HL-60 (cell line): ENCODE measurements at places on chromosomes 11 and 22.

DNA sequence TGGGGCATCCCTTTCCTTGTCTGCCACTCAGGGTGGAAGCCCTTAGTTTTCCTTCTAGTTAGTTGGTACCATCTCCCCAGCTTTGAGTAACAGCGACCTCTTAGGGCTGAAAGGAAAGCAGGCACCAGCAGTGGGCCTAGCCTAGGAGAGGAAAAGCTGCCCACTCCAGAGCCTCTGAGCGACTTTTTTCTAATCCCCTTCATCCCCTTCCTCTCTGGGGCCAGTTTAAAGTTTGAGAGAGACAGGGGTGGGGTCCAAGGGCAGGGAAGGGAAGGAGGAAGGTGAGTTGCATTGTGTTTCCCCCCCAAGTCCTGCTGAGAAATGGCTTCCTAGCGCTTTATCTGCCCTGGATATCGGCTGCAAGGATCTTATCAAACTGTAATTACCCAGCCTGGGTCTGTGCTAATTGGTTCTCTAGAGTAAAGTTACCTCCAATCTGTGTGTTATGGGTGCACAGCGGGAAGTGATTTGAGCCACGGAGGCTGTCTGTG, 573.9 kb upstream of the CADM1 start:
- no peak for DNase-seq

GRCh38 chr11:34773826-34774225, 142.4 kb downstream of the APIP start:
- no peak for DNase-seq

DNA sequence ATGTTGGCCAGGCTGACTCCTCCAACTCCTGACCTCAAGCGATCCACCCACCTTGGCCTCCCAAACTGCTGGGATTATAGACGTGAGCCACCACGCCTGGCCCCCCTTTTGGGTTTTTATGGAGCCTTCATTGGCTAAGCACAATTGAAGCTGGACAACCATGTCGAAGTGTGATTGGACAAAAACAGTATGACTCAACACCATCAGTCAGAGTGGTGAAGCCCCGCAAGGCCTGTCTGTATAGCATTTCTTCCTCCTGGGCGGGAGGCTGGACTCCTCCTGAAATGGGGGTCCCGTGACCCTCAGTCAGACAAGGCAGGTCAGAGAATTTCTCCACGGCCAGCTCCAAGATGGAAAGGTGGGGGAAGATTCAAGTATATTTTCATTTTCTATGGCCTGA, 3.1 kb upstream of the PARVB start:
- no peak for DNase-seq

DNA sequence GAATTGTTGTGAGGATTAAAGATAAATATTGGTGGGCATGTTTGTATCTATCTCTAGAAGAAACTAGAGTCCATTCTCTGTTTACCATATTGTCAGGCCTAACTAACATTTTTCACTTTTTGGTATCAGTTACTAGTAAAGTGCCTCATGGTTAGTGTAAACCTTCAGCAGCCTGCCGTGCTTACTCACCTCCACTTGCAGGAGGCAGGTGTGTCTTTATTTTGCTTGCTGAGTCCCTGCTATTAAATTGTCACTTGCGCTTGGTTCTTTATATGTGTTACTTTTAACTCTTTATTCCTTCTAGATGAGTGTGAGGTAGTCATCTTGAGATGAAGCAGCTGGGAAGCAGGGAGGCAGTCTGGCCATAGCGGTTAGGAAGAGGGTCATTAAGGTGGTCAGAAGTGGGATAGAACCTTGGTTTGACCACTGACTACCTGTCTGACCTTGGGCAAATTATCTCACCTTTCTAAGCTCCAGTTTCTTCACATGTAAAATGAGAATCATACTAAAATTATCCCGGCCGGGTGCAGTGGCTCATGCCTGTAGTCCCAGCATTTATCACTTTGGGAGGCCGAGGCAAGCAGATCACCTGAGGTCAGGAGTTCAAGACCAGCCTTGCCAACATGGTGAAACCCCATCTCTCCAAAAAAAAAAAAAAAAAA, 21.2 kb downstream of the PPP6R3 start:
- DNase-seq = no peak

DNA sequence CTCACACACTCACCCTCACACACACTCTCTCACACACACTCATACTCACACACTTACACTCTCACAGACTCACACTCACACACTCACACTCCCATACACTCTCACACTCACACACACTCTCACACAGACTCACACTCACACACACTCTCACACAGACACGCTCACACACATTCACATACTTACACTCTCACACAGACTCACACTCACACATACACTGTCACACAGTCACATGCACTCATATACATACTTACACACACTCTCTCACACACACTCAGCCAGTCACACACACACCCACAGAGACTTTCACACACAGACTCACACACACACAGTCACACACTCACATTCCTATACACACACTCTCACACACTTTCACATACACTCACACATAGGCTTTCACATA, 1478.8 kb downstream of the BRD1 start:
- no peak for DNase-seq
